Iris pigment epithelial cell (primary cell): ENCODE measurements at places on chromosomes 13 and 19.
A peak's percentile ranks its signal among the peaks of the same experiment; 100 is the strongest.

DNA sequence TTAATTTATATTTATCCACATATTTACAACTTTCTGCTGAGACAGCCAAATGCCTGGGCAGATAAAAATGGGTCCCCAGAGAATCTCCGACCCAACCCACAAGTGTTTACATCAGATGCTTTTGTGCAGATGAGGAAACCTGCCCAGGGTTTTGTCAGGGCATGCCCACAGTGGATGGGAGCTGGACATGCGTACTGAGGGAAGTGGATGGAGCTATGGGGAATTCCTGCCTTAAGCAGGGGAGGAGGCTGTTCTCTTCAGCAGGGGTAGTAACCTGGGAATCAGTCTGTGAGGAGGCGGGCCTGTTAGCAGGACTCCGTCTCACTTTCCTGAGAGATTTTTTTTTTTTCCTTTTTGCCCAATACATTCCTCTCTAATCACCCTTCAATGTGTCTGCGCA lies 122.9 kb downstream of the RFC3 start:
- no peak for DNase-seq

GRCh38 chr19:49776371-49776764 lies 9.6 kb downstream of the AP2A1 start:
- no peak for DNase-seq

DNA sequence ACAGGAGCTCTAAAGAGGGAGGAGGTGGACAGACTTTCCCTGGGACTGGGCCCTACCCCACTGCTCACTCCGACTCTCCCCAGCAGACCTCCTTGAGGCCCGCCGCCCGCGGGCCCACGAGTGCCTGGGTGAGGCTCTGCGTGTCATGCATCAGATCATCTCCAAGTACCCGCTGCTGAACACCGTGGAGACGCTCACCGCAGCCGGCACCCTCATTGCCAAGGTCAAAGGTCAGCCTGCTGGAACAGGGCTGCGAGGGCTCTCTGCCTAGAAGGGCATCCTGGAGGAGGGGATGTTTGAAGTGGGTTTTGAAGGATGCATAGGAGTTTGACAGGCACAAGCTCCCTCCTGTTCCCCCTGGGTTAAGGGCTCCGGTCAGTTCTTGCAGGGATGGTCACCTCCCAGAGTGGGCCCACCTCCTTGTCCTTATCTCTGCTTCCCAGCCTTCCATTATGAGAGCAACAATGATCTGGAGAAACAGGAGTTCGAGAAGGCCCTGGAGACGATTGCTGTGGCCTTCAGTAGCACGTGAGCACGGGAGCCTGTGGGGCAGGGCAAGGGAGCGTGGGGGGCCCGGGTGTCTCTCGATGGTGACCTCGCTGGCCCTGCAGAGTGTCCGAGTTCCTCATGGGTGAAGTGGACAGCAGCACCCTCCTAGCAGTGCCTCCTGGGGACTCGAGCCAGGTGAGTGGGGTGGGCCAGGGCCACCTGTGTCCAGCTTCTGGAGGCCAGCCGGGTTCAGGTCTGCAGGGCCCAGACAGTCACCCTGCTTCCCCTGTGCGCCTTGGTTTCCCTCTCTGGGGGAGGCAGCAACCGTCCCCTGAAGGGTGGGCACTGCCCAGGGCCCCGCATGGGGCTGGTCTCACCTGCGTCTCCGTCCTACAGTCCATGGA lies 6.3 kb downstream of the ARHGAP45 start:
- no peak for DNase-seq

DNA sequence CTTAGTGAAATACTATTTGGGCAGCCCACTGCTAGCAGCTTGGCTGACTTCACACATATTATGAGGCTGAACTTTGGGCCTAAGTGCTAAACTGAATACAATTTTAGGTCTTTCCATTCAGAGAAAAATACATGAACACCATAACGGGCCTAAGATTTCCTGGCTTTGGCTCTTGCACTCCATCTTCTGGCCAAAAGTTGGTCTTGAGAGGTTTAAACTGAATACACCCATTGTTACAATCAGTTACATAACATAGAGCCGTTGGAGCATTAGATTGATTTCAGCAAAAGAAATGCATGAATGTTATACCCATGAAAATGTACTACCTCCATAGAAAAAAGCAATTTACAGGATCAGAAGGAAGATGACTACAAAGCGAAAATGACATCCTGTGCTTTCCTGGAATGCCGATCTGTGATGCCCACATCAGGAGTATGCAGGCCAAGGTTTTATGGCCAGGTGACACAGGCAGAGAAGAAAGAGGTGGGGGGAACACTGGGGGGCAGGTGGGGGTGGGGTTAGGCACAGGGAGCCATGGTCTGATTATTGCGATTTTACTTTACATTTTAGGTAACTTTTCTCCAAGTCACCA lies 11.1 kb upstream of the SHISA2 start:
- peak; percentile 53 for DNase-seq

- no peak for DNase-seq
Observed at GRCh38 chr13:88097541-88097940, 426.4 kb downstream of the SLITRK5 start.

DNA sequence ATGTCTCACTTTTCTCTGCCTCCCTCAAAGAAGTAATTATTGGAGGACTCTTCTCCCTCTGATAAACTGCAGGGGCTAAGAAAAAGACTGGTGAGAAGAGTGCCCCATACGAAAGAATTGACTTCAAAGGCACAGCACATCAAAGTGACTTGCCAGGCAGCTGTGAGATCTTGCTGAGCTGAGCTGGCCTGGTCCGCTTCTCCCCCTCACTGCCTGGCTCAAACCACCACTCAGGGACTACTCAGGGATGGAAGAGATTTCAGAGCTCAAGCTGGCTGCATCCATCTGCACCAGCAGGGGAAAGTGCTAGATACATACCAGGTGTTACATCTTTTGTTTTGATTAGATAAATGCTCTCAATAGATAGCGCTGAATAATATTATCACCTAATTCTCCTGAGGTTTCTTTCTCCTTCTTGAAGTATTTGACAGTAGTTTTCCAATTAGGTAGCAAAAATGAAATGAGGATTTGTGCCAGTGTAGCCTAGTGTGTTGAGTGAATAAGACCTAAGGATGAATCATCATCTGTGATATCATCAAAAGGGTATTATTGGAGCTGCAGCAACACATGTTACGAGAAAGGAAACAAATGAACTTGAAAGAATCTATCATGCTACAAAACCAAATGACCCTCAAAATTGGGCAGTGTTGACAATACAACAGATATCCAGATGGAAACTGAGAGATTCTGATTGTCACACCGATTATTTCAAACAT lies 379.8 kb downstream of the TBC1D4 start:
- DNase-seq = peak; percentile 62

GRCh38 chr13:42312817-42313431 lies 41.0 kb downstream of the AKAP11 start:
- DNase-seq = no peak

DNA sequence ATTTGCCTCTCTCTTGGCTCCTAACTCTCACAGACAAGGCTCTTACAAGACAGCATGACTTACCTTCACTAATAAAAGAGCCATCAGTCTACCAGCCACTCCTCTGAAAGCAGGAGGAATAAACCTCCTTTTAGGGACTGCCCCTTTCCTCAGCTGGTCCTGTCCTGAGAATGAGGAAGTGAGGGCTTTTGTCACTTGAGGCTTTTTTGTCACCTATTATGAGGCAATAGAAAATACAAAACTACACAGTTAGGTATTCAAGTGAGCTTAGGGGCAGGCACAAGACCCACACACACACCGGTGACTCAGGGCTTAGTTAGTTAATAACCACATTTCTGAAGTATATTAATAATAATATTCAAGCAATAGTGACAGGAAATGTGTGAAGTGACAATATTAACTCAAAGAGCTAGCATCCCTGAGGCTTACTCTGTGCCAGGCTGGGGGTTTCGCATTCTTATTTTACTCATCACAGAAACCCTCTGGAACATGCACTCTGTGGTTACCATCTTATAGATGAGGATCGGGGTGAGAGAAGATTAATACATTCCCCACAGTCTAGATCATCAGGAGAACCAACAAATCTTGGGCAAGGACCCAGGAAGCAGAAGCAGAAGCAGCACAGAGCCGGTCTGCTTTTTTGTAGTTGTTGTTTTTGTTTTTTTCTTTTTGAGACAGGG lies 379.9 kb downstream of the LIG4 start:
- DNase-seq = peak; percentile 92

DNA sequence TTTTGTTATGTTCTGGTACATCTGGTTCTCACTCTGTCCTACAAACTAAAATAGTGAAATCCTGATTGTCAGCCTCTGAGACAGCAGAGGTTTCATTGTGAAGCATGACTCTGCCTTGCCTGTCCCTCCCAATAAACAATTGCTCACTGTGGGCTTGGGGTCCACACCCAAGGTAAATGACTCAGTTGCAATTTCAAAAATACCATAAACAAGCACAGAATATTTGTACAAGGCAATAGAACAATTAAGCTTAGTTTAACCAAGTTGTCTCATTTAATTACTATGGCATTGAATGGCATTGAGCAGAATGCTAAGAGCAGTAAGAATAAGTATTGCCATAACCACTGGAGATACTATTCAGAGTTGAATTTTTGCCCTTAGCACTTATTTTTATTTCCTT lies 353.6 kb downstream of the SPRY2 start:
- DNase-seq = no peak

GRCh38 chr13:106172176-106172905 lies 363.1 kb downstream of the EFNB2 start:
- DNase-seq = no peak

GRCh38 chr19:27780367-27781075 lies 1432.4 kb downstream of the UQCRFS1 start:
- DNase-seq = no peak

DNA sequence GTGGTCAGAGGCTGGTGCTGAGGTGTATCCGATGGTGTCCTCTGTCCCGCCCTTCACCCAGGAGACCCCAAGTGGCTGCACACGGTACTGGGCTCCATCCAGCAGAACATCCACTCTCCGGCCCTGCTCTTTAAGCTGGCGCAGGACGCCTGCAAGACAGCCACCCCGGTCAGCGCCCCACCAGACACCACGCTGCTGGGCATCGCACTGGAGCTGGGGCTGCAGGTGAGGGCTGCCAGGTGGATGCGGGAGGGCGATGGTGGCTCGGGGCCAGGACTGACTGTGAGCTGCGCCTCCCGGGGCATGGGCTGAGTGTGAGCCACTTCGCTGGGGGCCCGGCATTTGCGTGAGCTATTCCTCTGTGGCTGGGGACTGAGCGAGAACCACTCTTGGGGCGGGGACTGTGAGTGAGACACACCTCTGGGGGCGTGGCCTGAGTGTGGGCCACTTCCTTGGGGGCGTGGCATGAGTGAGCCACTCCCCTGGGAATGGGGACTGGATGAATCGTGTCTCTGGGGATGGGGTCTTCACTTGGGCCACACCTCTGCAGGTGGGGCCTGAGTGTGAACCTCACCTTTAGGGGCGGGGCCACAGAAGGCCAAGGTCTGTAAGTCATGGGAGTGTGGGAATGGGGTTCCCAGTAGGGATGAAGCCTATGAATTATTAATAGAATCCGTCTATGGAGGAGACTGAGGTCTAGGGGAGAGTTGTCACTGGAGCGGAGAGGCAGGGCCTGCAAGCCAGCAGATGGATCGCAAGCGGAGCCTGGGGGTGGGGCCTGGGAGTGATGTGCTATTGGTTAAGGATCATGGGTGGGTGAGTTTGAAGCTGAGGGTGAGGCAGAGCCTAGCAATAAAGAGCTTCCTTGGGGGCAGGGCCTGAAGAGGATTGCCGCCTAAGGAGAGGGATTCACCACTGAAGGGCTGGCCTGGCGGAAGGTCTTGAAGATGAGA lies 30.5 kb downstream of the ZSWIM4 start:
- no peak for DNase-seq

GRCh38 chr13:74325106-74325505 lies 190.9 kb upstream of the KLF12 start:
- peak; percentile 76 for DNase-seq

GRCh38 chr13:20877902-20878301 lies 24.6 kb downstream of the XPO4 start:
- DNase-seq = no peak

- no peak for DNase-seq
Observed at GRCh38 chr13:44854313-44855060, 134.8 kb downstream of the NUFIP1 start.

GRCh38 chr13:114118086-114118485 lies 14.3 kb downstream of the RASA3 start:
- DNase-seq = no peak

GRCh38 chr19:46728208-46728607 lies 11.3 kb upstream of the PRKD2 start:
- no peak for DNase-seq

- DNase-seq = no peak
Observed at GRCh38 chr13:72427757-72428528, 299.5 kb downstream of the MZT1 start.

- no peak for DNase-seq
Observed at GRCh38 chr13:65826657-65827056, 1403.5 kb downstream of the PCDH9 start.

DNA sequence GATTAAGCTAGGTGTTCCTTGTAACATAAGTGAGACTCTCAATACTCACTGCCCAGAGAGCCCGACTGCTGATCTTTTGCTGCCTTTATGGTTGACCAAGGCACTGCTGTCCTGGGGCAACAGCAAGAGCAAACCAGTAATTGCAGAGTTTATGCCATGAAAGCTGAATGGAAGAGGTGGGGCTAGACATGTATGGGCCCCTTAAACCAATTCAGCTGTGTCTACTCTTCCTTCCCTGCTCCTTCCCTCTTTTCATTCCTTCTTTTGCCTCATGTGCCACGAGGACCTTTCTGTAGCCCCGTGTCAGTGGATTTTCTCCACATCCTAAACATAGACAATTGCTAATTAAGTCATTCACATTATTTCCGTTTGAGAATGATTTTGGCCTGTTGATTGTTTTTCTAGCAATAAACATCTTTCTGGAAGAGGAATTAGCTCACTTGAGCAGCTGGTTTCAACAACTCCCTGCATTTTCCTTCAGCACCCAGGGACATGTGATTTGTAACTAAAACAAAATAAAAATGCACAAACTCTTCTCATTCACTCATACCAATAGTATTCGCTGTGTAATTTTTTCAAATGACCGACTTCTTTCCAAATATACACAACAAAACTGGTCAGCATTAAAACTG lies 40.5 kb downstream of the RAP2A start:
- no peak for DNase-seq

- DNase-seq = peak; percentile 99
Observed at GRCh38 chr13:110546926-110547325, 14.6 kb downstream of the RAB20 start.

DNA sequence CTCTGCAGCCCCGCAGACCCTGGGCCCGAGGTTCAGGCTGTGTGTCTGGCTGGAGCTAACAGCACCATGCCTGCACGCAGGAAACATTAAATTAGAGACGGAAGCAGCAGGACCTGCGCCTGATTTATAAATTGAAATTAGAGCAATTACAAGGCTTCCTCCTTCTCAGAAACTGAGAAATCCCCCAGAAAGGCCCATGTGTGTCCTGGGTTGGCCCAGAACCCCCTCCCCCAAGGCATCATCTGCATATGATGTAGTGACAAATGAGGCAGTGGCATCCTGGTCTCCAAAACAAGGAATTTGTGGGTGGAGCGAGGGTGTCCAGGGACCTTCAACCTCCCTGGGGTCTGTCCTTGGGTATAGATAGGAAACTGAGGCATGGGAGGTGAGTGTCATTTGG lies 27.2 kb upstream of the SEMA6B start:
- no peak for DNase-seq
